ENCODE measurements at places on chromosomes 11 and 22. TPM values are rescaled to one million over a fixed set of nuclear protein-coding genes. Genes with fewer than 3 reads are reported as not detected.

The LARGE1 gene
- total RNA-seq, result not detected

DNA sequence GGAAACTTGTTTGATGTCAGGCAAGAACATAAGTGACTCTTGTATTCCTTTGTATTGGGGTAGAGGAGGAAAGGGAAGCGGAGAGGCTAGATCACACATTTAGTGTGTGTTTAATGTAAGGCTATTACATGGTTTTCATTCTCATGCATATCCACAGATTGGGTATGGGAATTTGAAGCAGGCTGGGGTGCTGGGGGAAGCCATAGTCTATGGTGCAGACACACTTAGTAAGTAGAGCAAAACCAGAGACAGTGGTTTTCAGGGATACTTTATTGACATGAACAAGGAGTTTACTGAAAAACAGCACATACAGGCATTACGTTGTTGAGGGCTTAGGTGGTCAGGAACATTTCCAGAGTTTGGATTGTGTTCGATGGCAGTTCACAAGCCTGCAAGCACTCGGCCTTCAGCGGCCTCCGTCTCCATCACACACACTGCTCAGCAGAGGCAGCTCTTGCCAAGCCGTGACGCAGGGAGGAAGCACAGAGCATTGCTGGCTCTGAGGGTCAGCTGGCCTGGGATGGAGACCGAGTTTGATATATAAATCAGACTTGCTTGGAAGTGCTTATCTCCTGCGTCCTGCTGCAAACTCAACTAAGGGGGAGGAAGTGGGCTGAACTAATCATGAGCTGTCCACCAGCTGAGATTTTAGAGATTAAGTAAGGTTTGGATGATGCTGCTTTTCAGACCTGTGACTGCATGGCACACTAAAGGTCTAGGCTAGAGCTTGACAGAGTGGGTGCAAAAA lies 25.3 kb downstream of the SCN3B start:
- no peak for DNase-seq

DNA sequence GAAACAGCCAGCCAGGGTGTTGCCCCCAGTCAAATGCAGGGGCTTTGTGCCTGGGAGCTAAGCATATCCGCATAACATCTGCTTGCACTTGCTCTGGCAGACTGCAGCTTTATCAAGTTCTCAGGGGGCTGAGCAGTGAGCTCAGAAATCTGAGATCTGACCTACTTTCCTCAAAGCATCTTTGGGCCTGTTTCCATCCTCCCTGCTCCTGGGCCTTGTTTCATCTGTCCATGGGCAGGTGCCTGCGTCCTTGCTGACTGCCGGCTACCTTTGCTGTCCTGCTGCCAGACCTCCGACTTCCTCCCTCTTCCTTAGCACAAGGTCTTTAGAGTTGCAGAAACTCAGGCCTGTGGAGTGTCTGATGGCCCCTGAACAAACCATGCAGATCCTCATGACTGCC lies 131.2 kb upstream of the B3GAT1 start:
- no peak for DNase-seq

The ELFN2 gene
- total RNA-seq, result 0.44 TPM

The LINC01488 gene
- not detected for total RNA-seq

The KRTAP5-10 gene
- total RNA-seq, result not detected

GRCh38 chr11:102184269-102184987 lies 74.2 kb downstream of the YAP1 start:
- no peak for DNase-seq
